Foreskin fibroblast (primary cell): ENCODE measurements at places on chromosomes 2 and 18.
A peak's percentile ranks its signal among the peaks of the same experiment; 100 is the strongest.

- peak; percentile 57 for DNase-seq
These were observed 3.9 kb upstream of the ZNF532 start for GRCh38 chr18:58860747-58861231.

DNA sequence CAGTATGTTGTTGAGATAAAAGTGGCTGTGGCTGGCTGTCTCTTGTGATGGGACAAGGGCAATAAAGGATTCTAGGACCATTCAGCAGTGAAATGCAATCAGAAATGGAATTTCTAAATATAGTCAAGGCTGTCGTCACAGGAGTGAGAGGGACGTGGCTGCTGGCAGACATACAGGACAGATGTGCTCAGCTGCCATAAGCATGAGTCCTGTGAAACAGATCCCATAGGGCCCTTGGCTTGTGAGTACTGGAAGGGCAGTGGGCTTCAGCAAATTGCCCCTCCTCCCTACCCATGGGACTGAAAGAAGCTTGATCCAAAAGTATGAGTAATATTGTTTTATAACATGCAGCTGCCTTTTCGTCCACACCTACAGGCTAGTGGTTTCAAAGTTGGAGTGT is 4.2 kb upstream of the CNNM3 start:
- DNase-seq, result peak; percentile 35

DNA sequence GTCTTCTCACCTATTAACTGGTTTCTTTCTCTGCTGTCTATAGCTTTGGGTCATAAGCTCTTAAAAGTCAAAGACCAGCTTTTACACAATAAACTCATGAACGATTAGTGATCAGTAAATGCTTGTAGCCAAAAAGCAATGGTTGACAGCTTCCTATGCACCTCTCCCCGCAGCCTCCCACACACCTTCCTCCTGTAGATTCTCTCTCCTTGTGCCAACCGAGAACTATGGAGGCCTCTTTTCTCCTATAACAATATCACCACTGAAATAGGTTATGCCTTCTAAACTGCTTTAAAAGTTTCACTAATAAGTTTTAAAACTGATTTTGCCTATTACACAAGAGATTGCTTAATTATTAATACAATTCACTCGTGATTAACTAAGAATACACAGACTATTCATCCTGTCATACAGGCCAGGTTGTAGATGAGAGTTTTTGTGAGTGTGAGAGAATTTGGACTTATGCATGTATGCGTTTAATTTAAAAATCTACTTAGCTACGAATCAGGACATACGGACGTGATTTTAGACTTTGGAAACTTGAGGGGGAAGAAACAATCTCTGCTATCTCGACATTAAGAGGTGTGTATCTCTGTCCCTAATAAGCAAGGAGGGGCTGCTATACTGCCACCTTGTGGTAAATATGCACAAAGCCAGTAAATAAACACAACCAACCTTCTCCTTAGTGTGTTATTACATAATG is 229.1 kb upstream of the RBBP8 start:
- DNase-seq, result no peak

- no peak for DNase-seq
These were observed 14.2 kb downstream of the GALNT5 start for GRCh38 chr2:157271590-157272203.

- no peak for DNase-seq
These were observed 245.6 kb upstream of the RASGRP3 start for GRCh38 chr2:33230842-33231241.

- DNase-seq, result no peak
These were observed 82.1 kb upstream of the PXDN start for GRCh38 chr2:1826226-1826905.

DNA sequence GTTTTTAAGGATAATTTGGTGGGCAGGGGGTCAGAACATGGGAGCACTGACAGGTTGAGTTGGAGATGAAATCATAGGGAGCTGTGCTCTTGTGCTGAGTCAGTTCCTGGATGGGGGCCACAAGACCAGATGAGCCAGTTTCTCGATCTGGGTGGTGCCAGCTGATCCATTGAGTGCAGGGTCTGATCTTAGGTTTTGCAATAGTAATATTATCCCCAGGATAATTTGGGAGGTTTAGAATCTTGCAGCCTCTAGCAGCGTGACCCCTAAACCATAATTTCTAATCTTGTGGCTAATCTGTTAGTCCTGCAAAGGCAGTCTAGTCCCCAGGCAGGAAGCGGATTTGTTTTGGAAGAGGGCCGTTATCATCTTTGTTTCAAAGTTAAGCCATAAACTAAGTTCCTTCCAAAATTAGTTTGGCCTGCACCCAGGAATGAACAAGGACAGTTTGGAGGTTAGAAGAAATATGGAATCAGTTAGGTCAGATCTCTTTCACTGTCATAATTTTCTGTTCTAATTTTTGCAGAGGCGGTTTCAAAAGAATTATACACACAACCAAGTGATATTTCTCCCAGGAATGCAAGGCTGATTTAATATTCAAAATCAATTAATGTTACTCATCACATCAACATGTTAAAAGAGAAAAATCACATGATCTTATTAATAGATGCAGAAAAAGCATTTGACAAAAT is 23.0 kb downstream of the DBI start:
- peak; percentile 59 for DNase-seq
